ENCODE measurements at places on chromosomes 6 and 20. TPM values are rescaled to one million over a fixed set of nuclear protein-coding genes. Genes with fewer than 3 reads are reported as not detected.

CHRNA4 gene
- polyA plus RNA-seq = 0.87 TPM

IRF4 gene
- 0.16 TPM for polyA plus RNA-seq

FUT9 gene
- polyA plus RNA-seq = not detected

DNA sequence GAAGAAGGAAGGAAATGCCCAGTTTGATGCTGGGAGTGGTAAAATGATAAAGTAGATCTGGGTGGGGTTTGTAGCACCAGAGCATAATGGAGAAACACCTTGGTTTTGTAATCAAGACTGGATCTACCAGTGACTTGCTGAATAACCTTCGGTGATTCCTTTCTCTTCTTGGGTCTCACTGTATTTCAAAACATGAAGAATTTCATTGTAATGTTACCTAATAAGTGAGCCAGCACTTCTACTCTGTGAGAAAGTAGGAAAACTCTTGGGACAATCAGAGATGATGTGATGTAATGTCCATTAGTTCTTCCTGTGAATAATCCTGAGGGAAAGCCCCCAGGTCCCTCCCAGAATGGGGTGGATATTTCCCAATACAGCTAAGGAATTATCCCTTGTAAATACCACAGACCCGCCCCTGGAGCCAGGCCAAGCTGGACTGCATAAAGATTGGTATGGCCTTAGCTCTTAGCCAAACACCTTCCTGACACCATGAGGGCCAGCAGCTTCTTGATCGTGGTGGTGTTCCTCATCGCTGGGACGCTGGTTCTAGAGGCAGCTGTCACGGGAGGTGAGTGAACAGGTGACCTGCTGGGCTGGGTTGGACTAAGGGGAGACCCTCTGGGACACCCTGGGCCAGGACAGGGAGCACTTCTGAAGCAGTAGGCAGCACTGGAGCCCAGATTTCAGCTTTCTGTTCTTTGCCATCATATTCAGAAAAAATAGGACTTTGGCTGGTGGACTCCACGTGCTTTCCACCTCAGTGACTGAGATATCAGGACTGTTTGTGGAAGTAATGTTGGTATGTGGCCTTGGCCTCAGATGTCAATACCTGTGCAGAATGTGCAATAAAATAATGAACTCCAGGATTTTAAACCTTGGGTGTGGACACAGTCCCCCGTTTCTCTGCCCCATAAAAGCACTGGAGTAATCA is at the start of gene PI3:
Gene PI3 (plus strand): TSS at position 469 of the 931 bp plus-strand sequence. CDS start 21 bp downstream, at position 490.
- H3K4me1 ChIP-seq = peaks cover 2% of the 10 kb centered on the region
- peak; percentile 66 for DNase-seq
- no peaks in the 10 kb centered on the region for H3K27me3 ChIP-seq
- H3K4me3 ChIP-seq = no peak within 1 kb of the TSS

- no peaks in the 10 kb centered on the region for H3K4me1 ChIP-seq
- H3K36me3 ChIP-seq = no peaks in the 10 kb centered on the region
- no peak for DNase-seq
- H3K27ac ChIP-seq = no peak overlapping the region
- H3K27me3 ChIP-seq = no peaks in the 10 kb centered on the region
- no peak overlapping the region for H3K4me3 ChIP-seq
These were observed 127.0 kb downstream of the FARS2 start for GRCh38 chr6:5388326-5388725.

GRCh38 chr20:8898823-8899222 is 170.1 kb upstream of the PLCB4 start:
- no peaks in the 10 kb centered on the region for H3K4me1 ChIP-seq
- H3K27ac ChIP-seq = no peak overlapping the region

- no peaks in the 10 kb centered on the region for H3K36me3 ChIP-seq
- H3K27me3 ChIP-seq = no peaks in the 10 kb centered on the region
- no peaks in the 10 kb centered on the region for H3K4me1 ChIP-seq
- DNase-seq = no peak
- no peak overlapping the region for H3K27ac ChIP-seq
These were observed 332.5 kb downstream of the TFAP2A start for GRCh38 chr6:10082385-10082784.

- no peak overlapping the region for H3K27ac ChIP-seq
- peaks cover 3% of the 10 kb centered on the region for H3K4me1 ChIP-seq
- peaks cover 4% of the 10 kb centered on the region for H3K27me3 ChIP-seq
- peak overlapping the region; percentile 83 for H3K4me3 ChIP-seq
- DNase-seq = peak; percentile 73
- H3K36me3 ChIP-seq = peaks cover 44% of the 10 kb centered on the region
These were observed 609 bp downstream of the MYL9 start for GRCh38 chr20:36541768-36542488.

- no peak overlapping the region for H3K4me3 ChIP-seq
- H3K4me1 ChIP-seq = no peaks in the 10 kb centered on the region
- DNase-seq = no peak
- H3K27me3 ChIP-seq = no peaks in the 10 kb centered on the region
These were observed 19.1 kb upstream of the ZC3H12D start for GRCh38 chr6:149503872-149504271.

- no peaks in the 10 kb centered on the region for H3K27me3 ChIP-seq
- H3K4me1 ChIP-seq = no peaks in the 10 kb centered on the region
- no peak overlapping the region for H3K4me3 ChIP-seq
- no peak overlapping the region for H3K27ac ChIP-seq
These were observed 19.5 kb upstream of the ADGRF1 start for GRCh38 chr6:47061309-47062300.

GRCh38 chr6:105884011-105884410 is 202.1 kb upstream of the PRDM1 start:
- no peaks in the 10 kb centered on the region for H3K27me3 ChIP-seq
- no peak for DNase-seq
- H3K4me1 ChIP-seq = peaks cover 15% of the 10 kb centered on the region
- no peak overlapping the region for H3K27ac ChIP-seq
- no peak overlapping the region for H3K4me3 ChIP-seq

- H3K27ac ChIP-seq = no peak within 1 kb of the TSS
- no peaks in the 10 kb centered on the region for H3K27me3 ChIP-seq
- H3K4me1 ChIP-seq = no peaks in the 10 kb centered on the region
- H3K4me3 ChIP-seq = peak within 1 kb of the TSS; percentile 17
- peak; percentile 23 for DNase-seq
These were observed at the start of gene PACSIN1 for GRCh38 chr6:34465531-34466241. PACSIN1 (plus strand) TSS chr6:34466076; CDS start chr6:34526306, 60,230 bp downstream.

DNA sequence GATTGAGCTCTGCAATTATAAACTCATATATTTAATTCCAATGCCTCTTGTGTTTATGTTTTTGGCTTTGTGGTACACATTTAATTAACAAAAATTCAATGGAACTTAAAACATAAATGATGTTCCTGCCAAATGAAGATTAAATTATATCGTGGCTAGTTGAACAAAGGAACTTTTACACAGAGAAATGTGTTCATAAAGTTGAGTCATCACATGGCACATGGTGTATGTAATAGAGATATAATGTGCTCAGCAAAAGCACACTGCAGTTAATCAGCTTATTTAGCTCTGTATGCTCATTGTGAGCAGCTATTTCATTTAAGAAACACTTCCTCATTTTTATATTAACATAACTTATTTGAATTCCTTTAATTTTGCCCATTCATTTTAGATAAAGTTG is 1295.6 kb upstream of the CITED2 start:
- no peaks in the 10 kb centered on the region for H3K27me3 ChIP-seq
- no peaks in the 10 kb centered on the region for H3K36me3 ChIP-seq
- no peak for DNase-seq
- H3K4me1 ChIP-seq = no peaks in the 10 kb centered on the region

DNA sequence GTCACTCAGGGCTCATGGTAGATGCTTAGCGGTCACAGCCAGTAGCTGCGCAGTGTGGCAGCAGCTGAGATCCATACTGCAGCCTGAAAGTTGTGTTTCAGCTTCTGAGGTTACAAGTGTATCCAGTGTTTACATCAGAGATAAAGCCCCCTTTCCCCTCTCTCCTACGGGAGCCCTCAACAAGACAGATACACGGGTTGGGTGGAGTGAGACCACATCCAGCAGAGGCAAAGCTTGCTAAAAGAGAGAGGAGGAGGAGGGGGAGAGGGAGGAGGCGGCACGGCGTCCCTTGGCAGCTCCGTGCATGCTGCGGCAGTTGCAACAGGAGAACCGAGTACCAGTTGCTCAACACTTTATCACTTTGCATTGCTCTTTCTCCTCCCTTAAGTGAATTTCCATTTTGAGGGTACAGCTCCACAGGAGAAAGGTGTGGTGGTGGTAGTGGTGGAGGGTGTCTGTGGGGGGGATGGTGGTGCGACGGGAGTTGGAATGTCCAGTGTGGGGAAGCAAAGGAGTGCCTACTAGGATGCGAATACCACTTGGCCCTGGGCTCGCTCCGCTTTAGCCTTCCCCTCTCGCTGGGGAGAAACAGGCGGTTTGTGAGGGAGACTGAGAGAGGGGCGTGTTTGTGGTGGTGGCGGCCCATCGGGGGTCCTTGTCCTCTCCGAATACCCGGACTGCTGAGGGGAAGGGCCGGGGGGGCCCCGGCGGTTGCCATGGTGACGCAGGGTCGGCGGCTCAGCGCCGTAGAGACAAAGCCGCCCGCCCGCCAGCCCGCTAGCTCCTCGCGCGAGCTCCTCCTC is 405 bp upstream of the RNF182 start:
- H3K27me3 ChIP-seq = peaks cover 16% of the 10 kb centered on the region
- H3K4me1 ChIP-seq = no peaks in the 10 kb centered on the region
- peak overlapping the region; percentile 63 for H3K4me3 ChIP-seq
- no peaks in the 10 kb centered on the region for H3K36me3 ChIP-seq
- no peak overlapping the region for H3K27ac ChIP-seq

- no peaks in the 10 kb centered on the region for H3K36me3 ChIP-seq
- no peak overlapping the region for H3K4me3 ChIP-seq
- peak; percentile 7 for DNase-seq
These were observed 82.0 kb upstream of the EDN1 start for GRCh38 chr6:12208190-12208589.

DNA sequence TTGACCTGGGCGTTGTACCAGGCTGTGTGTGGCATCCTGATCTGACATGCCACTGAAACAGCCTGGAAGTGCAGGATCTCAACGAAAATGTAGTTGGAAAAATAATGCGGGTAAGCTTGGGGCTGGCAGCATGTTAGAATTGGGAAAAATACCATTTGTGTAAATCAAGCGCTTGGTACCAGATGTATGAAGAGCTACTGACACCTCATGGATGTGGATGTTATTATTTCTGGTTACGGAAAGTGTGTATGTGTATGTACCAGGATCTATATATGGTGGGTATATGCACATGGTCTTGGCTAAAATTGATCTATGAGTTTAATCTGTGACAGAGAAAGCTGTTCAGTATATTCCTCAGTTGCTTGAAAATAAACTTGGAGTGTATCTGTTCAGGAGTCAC is 22.7 kb downstream of the HIVEP1 start:
- no peaks in the 10 kb centered on the region for H3K27me3 ChIP-seq
- no peak overlapping the region for H3K27ac ChIP-seq
- H3K4me1 ChIP-seq = peaks cover 3% of the 10 kb centered on the region
- no peaks in the 10 kb centered on the region for H3K36me3 ChIP-seq
- no peak for DNase-seq
- H3K4me3 ChIP-seq = no peak overlapping the region

DNA sequence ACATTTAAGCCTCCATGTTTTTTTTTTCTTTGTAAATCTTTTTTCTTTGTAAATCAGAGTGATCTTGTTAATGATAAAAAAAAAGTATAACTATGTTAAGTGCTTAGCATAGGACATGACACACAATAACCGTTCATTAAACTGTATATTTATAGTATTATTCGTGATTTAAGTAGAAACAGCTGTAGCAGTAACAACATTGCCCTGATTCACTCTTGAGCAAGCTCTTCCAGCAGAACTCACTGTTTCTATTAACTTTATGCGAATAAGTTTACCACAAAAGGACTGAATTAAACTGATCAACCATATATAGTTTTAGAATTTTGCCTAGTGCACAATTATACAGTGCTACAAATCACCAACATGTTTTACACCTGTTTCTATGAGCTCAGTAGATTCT is 1338.0 kb upstream of the EYS start:
- H3K27ac ChIP-seq = no peak overlapping the region
- no peak for DNase-seq
- H3K4me1 ChIP-seq = no peaks in the 10 kb centered on the region
- H3K27me3 ChIP-seq = no peaks in the 10 kb centered on the region

DNA sequence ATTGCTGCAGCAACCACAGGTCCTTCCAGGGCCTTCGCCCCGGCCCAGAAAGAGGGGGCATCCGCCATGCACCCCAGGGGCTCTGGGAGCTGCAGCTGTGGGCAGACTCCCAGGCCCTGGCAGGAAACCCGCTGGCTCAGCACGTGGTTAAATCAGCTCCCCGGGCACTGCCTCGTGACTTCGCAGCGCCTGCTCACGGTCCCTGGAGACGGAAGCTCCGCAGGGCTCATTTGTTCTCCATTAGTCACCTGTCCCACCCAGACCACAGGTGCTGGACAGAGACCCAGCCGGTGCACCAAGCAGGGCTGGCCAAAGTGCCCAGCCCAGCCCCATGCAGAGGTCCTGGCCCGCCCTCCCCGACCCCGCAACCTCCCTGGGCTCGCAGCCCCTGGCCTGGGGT is 14.7 kb downstream of the KCNQ2 start:
- DNase-seq = no peak
- no peaks in the 10 kb centered on the region for H3K36me3 ChIP-seq
- peaks cover 9% of the 10 kb centered on the region for H3K27me3 ChIP-seq
- no peaks in the 10 kb centered on the region for H3K4me1 ChIP-seq
- H3K27ac ChIP-seq = no peak overlapping the region
- H3K4me3 ChIP-seq = no peak overlapping the region

- no peaks in the 10 kb centered on the region for H3K4me1 ChIP-seq
- no peaks in the 10 kb centered on the region for H3K27me3 ChIP-seq
- H3K27ac ChIP-seq = no peak overlapping the region
- H3K4me3 ChIP-seq = no peak overlapping the region
- DNase-seq = no peak
These were observed 272.5 kb downstream of the DHX35 start for GRCh38 chr20:39234520-39235095.

DNA sequence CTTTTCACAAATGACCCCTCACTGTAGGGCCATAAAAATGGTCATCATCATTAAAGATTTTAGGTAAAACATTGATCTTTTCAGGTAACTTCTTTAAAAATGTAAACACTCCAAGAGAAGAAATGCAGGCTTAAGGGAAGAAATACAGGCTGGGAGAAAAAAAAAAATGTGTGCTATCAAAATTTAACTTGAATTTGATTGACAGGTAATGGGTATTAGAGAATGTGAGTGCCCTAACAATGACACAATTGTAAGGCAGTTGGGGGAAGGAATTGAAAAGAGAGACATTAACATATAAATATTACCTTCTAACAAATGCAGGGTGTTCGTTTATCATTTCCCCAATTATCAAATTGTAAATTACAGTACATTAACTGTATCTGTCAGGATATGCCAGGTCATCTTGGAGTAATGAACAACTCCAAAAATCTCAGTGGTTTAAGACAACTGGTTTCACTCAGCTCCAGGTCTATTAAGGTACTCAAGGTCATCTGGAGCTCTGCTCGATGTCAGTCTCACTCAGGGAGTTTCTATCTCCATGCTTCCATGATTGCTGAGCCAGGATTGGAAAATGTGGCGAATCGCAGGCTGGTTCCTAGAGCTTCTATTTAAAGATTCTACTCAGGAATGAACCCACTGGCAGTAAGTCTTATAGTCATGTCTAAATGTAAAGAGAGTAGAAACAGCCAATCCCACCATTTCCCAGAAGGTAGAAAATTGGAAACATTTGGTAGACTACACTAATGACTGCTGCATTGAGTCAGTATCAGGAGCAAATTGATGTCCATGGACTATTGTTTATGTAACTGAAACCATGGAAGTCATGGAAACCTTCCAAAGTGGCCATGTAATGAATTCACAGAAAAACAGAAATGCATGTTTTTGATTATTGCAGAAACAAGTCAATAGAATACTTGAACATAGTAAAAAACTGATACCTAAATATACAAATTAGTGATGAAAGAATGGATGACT is 55.6 kb downstream of the FRK start:
- no peaks in the 10 kb centered on the region for H3K27me3 ChIP-seq
- DNase-seq = no peak
- no peak overlapping the region for H3K4me3 ChIP-seq
- peaks cover 4% of the 10 kb centered on the region for H3K36me3 ChIP-seq
- no peaks in the 10 kb centered on the region for H3K4me1 ChIP-seq
